ENCODE measurements at places on chromosomes 7 and 10.

GRCh38 chr7:138105221-138105620, 29.0 kb downstream of the AKR1D1 start:
- no peaks in the 10 kb centered on the region for H3K4me1 ChIP-seq
- H3K27ac ChIP-seq: no peak overlapping the region
- no peaks in the 10 kb centered on the region for H3K36me3 ChIP-seq
- DNase-seq: no peak

DNA sequence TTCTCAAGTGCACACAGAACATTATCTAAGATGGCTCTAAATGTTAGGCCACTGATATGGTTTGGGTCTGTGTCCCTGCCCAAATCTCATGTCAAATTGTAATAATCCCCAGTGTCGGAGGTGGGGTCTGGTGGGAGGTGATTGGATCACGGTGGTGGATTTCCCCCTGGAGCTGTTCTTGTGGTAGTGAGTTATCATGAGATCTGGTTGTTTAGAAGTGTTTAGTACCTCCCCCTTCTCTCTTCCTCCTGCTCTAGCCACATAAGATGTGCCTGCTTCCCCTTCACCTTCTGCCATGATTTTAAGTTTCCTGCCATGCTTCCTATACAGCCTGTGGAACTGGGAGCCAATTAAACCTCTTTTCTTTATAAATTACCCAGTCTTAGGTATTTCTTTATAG, 11.2 kb upstream of the GSTK1 start:
- peaks cover 1% of the 10 kb centered on the region for H3K27me3 ChIP-seq
- no peak overlapping the region for H3K4me3 ChIP-seq
- H3K27ac ChIP-seq: no peak overlapping the region
- DNase-seq: no peak
- no peaks in the 10 kb centered on the region for H3K36me3 ChIP-seq

DNA sequence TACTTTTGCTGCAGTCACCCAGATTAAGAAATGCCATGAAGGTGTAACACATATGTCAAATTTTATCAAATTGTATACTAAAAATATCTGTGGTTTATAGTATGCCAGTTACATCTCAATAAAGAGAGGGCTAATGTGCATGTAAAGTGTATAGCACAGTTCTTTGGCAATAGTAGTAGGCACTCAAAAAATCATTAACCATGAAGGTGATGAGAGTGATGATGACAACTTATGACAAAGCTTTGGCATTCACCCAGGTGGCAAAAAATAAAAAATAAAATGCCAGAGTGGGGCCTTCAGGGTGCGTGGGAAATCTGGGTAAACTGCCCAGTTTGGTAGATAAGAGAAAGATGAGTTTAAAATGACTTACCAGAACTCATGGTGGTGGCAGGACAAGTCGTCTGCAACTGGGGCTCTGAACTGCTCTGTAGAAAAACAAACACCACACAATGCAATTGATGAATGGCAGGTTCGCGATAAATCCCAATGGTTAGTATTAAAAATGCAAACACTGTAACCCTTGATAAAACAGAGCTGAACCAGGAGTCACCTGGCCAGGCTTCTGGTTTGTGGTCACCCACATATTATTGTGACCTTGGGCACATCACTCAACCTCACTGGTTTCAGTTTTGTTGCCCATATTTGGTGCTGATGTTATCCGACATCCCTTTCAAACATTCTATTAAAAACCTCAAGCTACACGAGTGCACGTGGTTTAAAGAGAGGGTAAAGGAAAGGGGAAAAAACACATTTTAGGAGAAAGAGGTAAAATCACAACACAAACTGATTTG, 120.2 kb downstream of the SORBS1 start:
- peaks cover 6% of the 10 kb centered on the region for H3K27me3 ChIP-seq
- H3K36me3 ChIP-seq: peaks cover 11% of the 10 kb centered on the region
- no peak for DNase-seq
- H3K27ac ChIP-seq: peak overlapping the region; percentile 18
- peaks cover 22% of the 10 kb centered on the region for H3K4me1 ChIP-seq

DNA sequence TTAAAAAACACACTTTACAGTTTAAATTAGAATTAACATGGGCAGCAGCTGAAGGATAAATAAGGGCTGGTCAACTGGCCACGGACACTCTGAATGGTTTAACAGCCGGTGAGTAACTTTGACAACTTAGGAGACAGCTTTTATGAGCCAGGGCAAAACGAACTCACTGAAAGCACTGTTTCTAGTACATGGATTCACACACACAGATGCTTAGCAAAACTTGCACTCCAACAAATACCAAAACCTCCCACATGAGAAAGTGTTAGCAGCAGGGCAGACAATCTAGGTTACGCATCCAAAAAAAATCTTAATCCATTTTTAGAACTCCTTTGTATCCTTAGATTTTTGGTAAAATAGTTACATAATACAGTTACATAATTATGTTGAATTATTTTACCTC, 486.4 kb downstream of the PHTF2 start:
- peaks cover 11% of the 10 kb centered on the region for H3K4me1 ChIP-seq
- peaks cover under 1% of the 10 kb centered on the region for H3K27me3 ChIP-seq
- no peak overlapping the region for H3K27ac ChIP-seq
- no peaks in the 10 kb centered on the region for H3K36me3 ChIP-seq
- H3K4me3 ChIP-seq: no peak overlapping the region

DNA sequence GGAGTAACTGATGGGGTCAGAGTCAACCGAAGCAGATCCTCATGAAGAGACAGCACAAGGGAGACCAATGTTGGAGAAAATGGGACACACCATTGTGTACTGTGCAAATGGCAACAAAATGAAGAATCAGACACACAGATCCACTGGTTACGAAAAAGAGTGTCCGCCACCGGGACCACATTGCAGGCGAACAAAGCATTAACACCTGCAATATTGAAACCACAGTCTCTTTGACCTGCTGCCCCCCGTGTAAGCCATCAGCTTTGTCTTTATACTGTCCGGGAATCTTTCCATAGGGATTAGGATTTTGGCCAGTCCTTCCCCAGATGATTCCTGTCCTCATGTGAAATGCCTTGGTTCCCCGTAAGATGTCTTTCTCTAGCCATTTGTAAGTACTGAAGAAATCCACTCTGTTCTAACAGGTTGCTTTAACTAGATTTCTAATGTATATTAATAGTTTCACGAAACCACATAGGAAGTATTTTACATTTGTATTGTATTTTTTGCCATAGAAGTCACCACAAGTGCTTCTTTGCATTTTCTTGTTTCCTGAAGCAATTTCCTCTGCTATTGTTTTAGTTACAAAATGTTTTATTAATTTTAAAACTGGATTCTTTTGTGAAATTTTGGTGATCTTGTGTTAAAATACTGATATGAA, 140.8 kb upstream of the NFE2L3 start:
- no peak overlapping the region for H3K4me3 ChIP-seq
- H3K36me3 ChIP-seq: no peaks in the 10 kb centered on the region
- peaks cover 5% of the 10 kb centered on the region for H3K27me3 ChIP-seq
- no peak overlapping the region for H3K27ac ChIP-seq
- DNase-seq: no peak
- H3K4me1 ChIP-seq: peaks cover 3% of the 10 kb centered on the region

GRCh38 chr7:85065306-85065705, 121.5 kb downstream of the SEMA3D start:
- no peak overlapping the region for H3K4me3 ChIP-seq
- H3K27me3 ChIP-seq: no peaks in the 10 kb centered on the region
- H3K4me1 ChIP-seq: peaks cover 7% of the 10 kb centered on the region
- no peaks in the 10 kb centered on the region for H3K36me3 ChIP-seq
- H3K27ac ChIP-seq: no peak overlapping the region
- DNase-seq: no peak

- no peaks in the 10 kb centered on the region for H3K27me3 ChIP-seq
- H3K4me1 ChIP-seq: no peaks in the 10 kb centered on the region
- H3K36me3 ChIP-seq: no peaks in the 10 kb centered on the region
- H3K27ac ChIP-seq: no peak overlapping the region
- no peak for DNase-seq
- no peak overlapping the region for H3K4me3 ChIP-seq
Measured at GRCh38 chr7:119545118-119545517, 727.9 kb upstream of the KCND2 start.

DNA sequence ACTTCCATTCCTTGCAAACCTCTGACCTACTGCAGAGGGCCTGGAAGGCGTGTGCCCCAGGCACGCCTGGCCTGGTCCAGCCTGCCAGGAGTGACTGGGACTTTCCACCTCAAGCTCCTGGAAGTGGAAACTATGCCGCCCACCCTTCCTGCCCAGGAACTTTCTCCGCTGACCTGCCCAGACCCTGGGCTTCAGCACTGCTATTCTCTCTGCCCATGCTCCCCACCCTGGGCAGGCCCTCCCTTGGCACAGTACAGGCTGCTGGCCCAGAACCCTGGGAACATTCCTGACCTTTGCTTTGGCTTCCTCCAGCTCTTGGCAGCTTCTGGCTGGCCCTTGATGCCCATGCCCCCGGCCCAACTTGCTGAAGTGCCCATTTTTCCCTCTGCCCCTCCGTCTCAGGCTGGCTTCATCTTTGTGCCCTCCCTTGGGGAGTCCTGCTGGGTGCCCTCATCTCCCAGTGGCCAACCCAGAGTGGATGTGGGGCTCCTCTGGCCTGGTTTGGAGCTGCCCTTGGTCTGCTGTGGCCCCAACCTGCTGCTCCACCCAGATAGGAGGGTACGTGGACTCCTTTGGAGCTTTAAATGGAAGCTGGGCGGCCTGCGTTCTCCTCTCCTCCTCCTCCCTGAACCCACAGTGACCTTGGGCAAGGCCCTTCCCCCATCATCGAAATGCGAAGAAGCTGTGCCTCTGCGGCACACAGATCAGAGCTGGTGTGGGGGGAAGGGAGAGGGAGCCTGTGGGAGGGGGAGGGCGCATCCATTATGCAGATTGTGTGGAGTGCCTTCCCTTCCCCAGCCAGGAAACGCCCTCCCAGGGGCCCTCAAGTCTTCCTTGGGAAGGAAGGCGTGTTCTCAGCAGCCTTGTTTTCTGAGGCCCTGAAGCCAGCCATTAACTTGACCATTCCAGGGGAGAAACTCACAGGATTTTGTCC, 3.4 kb downstream of the MMRN2 start:
- H3K4me3 ChIP-seq: peak overlapping the region; percentile 98
- peak; percentile 63 for DNase-seq
- peaks cover 11% of the 10 kb centered on the region for H3K27me3 ChIP-seq
- peak overlapping the region; percentile 83 for H3K27ac ChIP-seq

DNA sequence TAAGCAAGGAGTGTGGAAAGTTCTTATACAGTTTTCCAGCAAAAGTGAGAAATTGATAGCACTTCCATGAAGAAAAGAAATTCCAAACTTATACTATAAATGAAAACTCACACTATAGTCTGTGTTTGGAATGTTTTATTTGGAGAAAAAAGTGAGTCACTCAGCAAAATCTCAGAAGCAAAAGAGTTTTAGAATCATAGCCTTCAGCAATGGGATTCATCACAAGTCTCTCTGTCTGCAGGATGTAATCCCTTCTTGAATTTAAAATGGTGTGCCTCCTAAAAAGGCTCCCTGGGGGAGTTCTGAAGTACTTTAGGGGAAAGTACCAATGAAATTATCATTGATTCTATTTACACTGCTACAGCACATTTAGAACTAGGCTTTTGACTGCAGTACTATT, 756.4 kb downstream of the XPNPEP1 start:
- no peaks in the 10 kb centered on the region for H3K4me1 ChIP-seq
- H3K4me3 ChIP-seq: no peak overlapping the region
- H3K27me3 ChIP-seq: no peaks in the 10 kb centered on the region

- no peaks in the 10 kb centered on the region for H3K36me3 ChIP-seq
- H3K27ac ChIP-seq: no peak overlapping the region
- H3K27me3 ChIP-seq: no peaks in the 10 kb centered on the region
- H3K4me1 ChIP-seq: no peaks in the 10 kb centered on the region
- no peak for DNase-seq
- no peak overlapping the region for H3K4me3 ChIP-seq
Measured at GRCh38 chr10:121059351-121059750, 208.2 kb downstream of the WDR11 start.

DNA sequence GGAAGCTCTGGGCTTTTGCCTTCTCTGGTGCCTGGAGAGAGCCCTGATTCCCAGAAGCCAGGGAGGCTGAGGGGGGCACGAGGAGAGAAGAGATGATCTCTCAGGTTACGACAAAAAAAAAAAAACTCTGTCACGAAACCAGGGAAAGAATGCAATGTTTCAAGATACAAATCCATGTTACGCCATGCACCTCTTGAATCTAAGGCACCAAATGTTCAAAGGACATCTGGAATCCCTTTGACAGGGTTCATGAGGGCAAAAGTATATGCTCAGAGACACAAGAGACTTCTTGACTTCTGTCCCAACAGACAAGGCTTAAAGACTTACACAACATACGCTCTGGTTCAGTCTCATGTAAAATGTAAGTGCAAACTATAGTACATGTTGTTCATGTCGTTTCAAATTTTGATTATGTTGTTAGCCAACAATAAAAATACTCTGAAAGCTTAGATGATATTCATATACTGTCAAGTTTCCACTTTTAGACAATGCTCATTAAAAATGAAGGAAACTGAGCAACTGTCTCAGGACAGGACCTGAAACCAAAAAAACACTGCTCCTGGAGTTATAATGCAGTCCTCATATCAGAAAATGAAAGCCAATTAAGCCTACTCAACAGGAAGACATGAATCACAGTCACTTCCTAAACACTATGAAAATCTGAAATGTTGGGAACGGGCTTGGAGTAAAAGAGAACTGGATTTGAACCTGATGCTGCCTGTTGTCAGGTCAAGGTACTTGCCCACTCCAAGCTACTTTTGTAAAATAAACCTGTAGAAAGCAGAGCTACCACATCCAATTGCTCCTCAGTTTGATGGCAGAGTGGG, 72.3 kb downstream of the CHCHD3 start:
- H3K4me3 ChIP-seq: no peak overlapping the region
- no peaks in the 10 kb centered on the region for H3K36me3 ChIP-seq
- no peak for DNase-seq
- peaks cover 4% of the 10 kb centered on the region for H3K4me1 ChIP-seq
- no peak overlapping the region for H3K27ac ChIP-seq

DNA sequence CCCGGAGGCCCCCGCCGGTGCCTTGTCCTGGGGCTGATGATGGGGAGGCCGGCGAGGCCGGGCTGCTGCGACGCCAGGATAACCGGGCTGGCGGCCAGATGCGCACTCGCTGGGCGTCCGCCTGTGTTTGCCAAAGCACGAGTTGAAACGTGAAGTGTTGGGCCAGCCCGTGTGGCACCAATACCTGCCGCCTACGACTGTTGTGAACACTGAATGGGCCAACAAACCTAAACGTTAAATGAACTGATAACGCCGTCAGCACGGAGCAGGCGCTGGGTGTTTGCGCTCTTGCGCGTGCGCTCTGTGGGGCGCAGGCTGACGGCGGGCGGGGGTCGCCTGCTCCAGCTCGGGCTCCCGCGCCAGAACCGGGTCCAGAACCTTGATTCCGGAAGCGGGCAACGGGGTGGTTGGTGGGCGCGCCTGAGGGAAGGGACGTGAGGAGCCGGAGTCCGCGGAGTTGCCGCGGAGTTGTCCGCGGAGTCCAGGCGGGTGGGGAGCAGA, 658 bp downstream of the CYP2E1 start:
- no peak overlapping the region for H3K27ac ChIP-seq
- peaks cover 18% of the 10 kb centered on the region for H3K4me1 ChIP-seq
- H3K36me3 ChIP-seq: no peaks in the 10 kb centered on the region
- H3K27me3 ChIP-seq: peaks cover 30% of the 10 kb centered on the region
- peak; percentile 15 for DNase-seq

DNA sequence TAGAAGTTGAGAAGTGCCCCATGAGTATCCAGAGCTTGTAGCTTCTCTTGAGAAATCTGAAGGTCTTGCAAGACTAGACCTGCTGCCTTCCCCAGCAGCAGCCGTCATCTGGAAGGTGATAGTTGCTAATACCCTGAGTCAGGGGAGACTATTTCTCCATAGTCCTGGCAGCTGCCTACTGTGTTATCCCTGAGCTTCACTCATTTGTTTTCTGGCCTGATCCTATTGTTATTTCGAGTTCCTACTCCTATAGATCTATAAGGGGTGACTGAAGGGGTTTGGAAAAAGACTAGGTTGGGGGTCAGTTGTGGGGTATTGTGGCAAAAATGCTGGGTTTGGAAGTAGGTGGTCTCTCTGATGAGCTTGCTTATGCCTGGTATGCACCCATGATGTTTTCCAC, 297.8 kb downstream of the CNTNAP2 start:
- no peak overlapping the region for H3K4me3 ChIP-seq
- no peak for DNase-seq
- no peak overlapping the region for H3K27ac ChIP-seq

Measured in endothelial cell (in vitro differentiated cells).